HuH-7 (cell line): ENCODE measurements at places on chromosomes 5 and 9.
A peak's percentile ranks its signal among the peaks of the same experiment; 100 is the strongest.

- DNase-seq, result no peak
Measured at GRCh38 chr5:173556142-173557028, 60.1 kb downstream of the BOD1 start.

DNA sequence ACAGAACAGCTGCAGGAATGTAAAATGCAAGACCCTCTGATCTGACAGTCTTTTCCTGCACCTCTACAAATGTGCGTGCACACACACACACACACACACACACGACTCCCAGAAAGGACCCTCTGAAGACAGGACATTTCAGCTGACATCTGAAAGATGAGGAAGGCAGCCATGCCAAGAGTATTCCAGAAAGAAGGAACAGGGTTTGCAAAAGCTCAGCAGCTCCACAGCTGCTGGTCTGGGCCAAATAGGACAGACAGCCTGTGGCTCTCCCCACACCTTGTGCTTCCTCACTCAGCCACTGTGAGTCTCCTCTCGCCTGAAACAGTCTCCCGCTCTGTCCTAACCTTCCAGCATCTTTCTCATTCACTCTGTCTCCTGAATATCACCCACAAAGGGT, 189.0 kb downstream of the PALM2AKAP2 start:
- DNase-seq, result peak; percentile 30

GRCh38 chr9:36318212-36318802, 60.1 kb upstream of the GNE start:
- no peak for DNase-seq

DNA sequence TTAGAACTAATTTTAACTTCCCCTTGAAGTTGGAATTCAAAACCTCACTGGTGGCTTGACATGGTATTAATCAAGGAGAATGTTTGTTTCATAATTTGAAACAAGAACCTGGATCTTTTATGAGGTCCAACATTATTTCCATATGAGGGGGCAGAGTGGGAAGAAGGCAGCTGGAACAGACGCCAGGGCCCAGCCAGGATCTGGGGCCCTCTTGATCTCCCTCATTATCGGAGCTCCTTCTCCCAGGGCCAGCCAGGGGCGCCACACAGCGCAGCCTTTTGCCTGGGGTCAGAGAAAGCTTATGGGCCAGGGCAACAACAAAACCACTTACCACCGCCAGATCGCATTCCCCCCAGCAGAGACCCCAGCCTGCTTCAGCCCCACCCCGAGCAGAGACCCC, 27.1 kb upstream of the NKD2 start:
- no peak for DNase-seq

- DNase-seq, result peak; percentile 55
Measured at GRCh38 chr5:43039471-43040286, 440 bp downstream of the ANXA2R start.

GRCh38 chr9:3807601-3808000, 281.8 kb upstream of the RFX3 start:
- DNase-seq, result no peak

DNA sequence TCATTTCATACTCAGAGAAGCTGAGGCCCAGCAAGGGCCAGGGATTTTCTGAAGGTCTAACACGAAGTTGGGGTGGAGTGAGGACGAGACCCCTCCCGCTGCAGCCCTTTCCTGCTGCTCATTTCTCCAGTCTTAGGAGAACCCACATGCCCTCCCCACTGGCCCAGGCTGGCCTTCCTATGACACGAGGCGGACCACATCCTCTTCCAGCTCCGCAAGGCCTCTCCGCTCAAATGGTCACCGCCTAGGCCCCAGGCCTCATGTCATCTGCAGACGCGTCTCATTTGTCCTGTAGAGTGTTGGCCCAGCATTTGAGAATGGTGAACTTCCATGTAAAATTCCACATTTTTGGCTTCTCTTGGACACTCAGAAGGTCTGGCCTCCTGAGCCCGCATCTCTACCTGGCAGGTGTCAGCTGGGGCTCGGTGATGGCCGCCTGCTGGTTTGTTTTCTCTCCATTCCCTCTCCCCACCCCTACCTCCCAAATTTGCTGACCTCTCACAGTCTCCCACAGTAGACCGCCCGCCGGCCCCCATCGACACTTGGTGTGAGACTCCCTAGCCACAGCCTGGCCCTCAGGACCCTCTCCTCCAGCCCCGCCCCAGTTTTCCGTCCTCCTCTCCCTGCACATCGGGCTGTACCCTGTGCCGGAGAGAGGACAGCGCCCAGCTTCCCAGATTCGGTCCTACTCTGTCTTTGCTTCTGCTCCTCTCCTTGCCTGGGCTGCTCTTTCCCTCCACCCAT, 51.7 kb downstream of the ERGIC1 start:
- no peak for DNase-seq

GRCh38 chr5:8953016-8953415, 592.9 kb downstream of the SEMA5A start:
- no peak for DNase-seq

DNA sequence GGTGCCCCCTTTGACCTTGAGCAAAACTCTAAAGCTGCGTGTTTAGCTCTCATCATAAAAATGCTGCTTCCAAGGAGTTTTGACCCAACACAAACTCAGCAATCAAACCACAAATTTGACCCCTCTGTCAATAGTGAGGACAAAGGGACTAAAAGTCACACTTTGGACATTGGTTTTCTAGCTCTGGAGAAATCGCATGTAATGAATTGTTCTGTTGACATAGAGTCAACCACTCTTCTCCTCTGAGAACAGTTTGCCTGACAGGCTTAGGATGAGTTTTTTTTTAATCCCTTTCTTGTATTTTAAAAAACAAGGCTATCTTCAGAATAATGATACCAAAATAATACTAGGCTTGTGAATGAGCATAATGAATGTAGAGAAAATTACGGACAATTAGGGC, 61.1 kb upstream of the MAN2A1 start:
- no peak for DNase-seq

GRCh38 chr5:55033568-55033967, 9.5 kb downstream of the GZMK start:
- DNase-seq, result no peak

GRCh38 chr5:43146958-43147357, 26.2 kb downstream of the ZNF131 start:
- no peak for DNase-seq

- no peak for DNase-seq
Measured at GRCh38 chr9:107613321-107613720, 123.8 kb upstream of the KLF4 start.

DNA sequence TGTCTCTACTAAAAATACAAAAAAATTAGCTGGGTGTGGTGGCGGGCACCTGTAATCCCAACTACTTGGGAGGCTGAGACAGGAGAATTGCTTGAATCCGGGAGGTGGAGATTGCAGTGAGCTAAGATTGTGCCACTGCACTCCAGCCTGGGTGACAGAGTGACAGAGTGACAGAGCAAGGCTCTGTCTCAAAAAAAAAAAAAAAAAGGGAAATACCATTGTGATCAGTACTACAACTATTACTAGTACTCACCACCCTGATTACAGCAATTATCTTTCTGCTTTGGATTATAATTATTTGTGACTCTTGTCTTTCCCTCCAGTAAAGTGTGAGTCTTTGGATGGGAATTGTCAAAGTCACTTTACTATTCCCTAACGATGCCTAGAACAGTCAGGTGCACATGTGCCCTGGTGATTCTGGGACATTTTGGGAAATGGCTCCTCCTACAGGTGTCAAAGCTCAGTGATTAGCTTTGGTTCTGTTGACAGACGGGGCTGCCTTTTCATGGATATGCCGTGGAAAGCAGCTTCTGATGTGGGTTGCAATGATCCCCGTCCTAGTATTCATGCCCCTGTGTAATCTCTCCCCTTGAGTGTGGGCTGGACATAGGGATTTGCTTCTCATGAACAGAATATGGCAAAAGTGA, 31.8 kb upstream of the FRRS1L start:
- DNase-seq, result peak; percentile 28

GRCh38 chr5:179870403-179870903, 11.8 kb upstream of the MRNIP start:
- peak; percentile 91 for DNase-seq

GRCh38 chr5:124841829-124842712, 95.6 kb upstream of the ZNF608 start:
- no peak for DNase-seq
